ENCODE measurements at places on chromosomes 3 and 15.

GRCh38 chr3:72144773-72145505, 360.0 kb upstream of the PROK2 start:
- DNase-seq: no peak

- DNase-seq: no peak
Observed at GRCh38 chr3:73677336-73678024, 52.7 kb upstream of the PDZRN3 start.

GRCh38 chr15:34376856-34377255, 9.9 kb upstream of the LPCAT4 start:
- DNase-seq: no peak

DNA sequence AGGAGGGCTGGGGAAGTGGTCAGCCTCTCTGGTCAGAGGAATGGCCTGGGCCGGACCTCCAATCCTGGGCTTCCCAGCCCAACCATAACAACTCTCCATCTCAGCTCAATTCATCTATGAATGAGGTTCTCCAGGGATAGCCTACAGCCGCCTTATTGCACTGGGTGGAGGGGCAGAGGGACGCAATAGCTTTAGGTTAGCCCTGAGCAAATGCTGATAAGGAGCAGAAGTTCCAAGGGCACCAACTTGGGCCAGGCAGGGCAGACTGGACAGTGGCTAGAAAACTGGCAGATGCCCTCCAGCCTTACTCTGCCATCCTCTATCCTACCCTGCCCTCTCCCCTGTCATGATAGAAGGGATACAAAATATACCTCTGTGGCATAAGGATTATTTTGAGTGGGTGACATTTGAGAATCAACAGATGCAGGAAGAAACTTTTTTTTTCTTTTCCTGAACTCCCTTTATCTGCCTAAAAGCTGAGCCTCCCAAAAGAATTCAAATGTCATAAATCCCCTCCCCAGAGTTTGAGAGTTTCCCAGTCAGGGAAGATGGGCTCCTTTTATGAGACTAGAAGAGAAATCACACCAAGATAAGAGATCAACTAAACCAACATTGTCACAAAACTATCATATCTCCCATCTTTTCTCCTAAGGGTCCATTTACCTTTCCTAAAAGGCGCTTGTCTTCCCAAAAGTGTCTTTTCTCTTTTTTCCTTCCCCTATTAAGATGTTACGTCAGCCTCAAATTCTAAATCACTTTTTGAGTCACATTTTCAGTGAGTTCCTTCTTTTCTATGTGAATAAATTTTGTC, 40.4 kb upstream of the C15orf39 start:
- DNase-seq: no peak

DNA sequence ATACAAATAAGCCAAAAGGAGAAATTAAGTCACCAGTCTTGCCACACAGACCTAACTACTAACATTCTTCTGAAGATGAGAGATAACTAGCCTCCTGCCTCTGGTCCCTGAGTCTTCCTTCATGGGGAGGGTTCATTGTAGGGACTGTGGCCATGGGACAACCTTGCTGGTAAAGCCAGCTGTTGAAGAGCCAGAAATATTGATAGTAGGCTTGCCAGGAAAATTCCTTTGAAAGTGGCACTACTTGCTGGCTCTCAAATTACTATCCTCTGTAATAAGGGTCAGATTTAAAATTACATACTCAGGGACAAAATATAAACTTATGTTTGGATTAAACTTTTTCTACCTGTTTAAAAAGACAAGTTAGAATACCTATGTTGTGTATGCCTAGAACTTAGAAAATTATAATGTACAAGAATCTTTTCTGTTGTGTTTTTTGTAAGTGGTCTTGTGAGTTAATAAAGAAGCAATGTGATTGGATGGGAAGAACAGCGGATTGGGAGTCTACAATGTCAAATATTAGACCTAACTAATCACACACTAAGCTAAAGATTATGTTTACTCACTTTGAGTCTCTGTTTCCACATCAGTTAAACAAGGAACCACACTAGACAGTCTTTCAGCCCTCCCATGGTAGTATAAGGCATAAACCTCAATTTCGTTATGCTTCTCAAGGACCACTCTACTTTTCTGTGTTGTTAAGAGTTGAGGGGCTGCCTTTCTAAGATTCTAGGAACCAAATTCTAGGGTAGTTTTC, 60.0 kb upstream of the TRIM71 start:
- DNase-seq: no peak

GRCh38 chr3:32423534-32423933, 31.9 kb downstream of the CMTM7 start:
- DNase-seq: no peak

DNA sequence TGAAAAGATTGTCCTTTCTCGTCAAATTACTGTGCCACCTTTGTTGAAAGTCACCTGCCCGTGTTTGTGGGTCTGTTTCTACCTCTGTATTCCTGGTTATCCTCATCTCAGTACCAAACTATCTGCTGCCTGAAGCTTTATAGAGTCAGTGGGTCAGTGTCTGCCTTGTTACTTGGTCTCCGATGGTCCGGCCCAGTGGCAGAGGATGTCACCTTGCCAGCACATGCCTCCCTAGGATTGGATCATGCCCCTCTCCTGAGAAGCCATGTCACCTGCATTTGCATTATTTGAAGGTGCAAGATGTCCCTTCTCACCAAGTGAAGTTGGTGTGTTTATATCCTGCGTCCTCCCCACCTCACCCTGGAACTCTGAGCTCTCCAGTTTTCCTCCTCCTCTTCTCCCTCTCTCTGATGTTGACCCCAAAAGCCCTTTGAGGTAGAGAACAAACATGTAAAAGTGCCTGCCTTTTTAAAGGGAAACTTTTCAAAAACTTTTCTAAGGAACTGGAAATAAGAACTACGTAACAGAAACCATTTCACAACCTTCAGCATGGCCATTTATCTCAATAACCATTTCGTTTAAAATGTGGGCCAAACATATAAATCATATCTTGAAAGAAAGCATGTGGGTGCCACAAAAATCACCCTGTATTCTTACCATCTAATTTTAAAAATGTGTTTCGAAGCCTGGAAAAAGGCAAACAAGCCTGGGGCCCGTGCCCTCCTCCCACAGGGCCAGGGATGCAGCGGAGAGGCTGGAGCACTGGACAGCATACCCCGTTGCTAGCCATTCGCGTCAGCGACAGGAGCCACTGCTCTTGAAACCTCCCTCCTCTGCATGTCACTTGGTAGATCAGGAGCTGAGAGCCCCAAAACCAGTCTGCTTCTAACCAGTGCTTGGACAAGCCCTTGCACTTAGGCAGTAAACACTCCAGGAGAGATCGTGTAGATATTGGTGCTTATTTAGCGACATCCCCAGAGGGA, 102.1 kb downstream of the VGLL4 start:
- DNase-seq: no peak

DNA sequence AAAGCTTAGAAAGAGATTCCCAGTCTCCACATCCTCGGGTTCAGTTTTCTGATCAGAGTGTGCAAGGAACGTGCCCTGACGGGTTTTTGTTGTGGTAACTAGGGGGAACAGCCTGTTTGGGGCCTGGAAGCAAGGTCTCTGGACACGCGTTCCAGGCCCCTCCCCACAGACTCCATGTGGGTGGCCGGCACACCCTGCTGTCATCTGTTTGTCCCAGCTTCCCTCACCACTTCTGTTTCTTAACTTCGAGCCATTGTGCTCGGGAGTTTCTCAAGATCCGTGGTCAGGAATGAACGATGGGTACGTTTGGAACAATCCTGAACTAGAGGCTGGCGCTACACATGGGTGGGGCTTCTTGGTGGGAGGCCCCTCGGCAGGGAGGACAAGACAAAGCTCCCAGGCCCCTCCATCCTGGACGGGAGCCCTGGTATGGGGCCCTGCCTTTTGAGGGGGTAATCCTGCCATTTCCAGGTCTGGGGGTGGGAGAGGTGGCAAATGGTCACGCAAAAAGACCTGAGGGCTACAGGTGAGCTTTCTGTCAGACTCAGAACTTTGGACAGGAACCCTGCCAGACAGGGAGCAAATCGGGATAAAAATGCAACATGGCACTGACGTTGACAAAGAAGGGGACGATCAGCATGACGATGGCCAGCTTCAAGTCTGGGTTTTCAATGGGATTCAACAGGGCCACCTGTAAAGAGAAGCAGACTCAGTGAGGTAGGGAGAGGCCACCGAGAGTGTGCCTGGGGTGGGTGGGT, 8.5 kb upstream of the MUSTN1 start:
- no peak for DNase-seq

GRCh38 chr3:43996379-43997301, 245.0 kb upstream of the TOPAZ1 start:
- DNase-seq: no peak

DNA sequence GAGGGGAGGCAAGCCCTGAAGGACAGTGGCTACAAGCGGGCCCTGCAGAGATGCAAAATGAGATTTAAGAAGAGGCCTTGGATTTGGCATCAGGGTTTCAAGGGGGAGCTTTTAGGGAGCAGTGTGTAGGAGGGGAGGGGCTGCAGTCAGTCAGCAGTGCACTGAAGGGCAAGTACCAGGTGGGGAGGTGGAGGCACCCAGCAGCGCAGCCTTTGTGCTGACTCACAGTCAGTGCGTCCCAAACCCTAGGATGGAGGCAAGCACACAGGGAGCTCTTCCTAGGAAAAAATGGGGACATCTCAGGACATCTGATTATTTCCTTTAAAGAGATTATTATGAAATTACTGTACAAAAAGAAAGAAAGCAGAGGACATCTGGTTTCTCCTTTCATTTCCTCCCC, 80.0 kb downstream of the AAGAB start:
- no peak for DNase-seq

- DNase-seq: no peak
Observed at GRCh38 chr15:76164602-76165001, 104.8 kb downstream of the TMEM266 start.

GRCh38 chr3:189529468-189529867, 101.7 kb upstream of the TP63 start:
- DNase-seq: no peak

GRCh38 chr3:86481031-86481430, 509.9 kb downstream of the VGLL3 start:
- no peak for DNase-seq

GRCh38 chr15:79872358-79873017, 24.3 kb downstream of the MTHFS start:
- peak; percentile 53 for DNase-seq

GRCh38 chr15:79676621-79677020, 220.2 kb downstream of the MTHFS start:
- DNase-seq: no peak

DNA sequence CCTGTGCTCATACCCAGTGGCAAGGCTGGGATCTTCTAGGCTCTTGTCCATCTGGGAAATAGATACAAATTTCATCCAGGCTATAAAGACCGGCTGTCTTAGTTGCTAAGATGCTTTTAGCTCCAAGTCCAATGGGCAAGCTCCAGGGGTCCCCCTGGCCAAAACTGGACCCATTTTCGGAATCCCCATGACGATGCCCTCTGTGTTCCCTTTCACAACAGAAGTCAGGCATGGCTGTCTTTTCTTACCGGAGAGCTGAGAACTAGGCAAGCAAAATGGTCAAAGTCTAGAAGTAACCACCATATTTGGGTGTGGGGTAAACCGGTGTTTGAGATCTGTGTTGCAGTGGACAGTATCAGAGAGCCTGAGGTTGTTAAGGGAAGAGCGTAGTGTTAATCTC, 1.0 kb downstream of the GLYCTK start:
- DNase-seq: no peak

DNA sequence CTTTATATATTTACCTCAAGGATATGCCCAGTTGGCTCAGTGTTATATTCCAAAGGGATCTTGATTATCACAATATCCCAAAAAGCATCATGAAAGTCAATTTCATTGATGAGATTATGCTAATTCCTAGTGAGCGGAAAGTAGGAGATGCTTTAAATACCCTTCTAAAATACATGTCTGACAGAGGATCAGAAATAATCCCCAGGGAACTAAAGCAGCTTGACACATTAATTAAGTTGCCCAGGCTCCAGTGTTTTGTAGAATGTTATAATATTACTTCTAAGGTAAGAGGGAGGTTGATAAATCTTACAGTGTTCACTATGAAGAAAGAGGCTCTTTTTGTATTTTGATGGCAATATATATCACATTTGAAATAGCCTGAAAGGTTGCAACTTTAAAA, 767.5 kb upstream of the ROBO1 start:
- DNase-seq: no peak

DNA sequence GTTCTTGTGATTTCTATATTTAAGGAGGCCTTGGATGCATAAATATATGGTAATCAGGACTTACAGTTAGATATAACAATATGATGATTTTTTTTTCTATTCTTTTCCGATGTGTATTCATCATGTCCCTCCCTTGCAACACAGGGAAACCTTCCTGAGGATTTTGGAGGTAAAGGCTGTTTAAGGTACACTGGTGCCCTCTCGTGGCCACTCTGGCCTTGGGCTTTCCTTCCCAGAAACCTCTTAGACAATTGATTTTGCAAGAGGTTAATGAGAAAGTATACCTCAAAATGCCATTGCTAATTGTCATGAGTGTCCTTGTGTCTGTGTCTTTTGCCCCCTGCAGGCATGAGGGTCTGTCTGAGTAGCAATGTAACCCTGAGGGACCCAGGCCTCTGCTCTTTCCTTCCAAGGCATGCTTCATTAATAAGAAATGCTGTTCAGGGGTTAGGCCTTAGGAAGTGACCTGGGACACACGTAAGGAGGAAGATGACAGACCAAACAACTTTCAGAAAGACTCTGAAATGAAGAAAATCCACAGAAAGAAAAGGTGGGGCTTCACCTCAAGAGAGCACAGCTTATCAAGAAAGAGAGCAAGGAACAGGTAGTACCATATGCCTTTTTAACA, 70.3 kb upstream of the PPP2R3A start:
- peak; percentile 6 for DNase-seq

DNA sequence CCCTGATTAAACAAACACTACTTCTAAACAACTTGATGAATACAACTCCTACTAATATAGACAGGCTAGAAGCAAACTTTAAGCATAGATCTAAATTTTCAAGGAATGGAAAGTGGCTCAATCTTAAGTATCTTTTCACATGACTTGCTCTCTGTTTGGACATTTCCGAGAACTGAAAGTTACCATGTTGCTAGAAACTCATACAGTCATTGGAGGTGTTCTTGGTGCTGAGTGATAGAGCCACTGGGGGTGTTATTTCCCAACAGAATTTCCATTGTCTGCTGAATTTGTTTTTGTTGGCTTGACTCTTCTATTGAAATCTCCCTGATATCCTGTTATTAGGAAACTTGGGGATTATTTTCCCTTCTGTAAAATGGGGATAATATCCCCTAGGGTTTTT, 264.5 kb upstream of the RASGRP1 start:
- no peak for DNase-seq

DNA sequence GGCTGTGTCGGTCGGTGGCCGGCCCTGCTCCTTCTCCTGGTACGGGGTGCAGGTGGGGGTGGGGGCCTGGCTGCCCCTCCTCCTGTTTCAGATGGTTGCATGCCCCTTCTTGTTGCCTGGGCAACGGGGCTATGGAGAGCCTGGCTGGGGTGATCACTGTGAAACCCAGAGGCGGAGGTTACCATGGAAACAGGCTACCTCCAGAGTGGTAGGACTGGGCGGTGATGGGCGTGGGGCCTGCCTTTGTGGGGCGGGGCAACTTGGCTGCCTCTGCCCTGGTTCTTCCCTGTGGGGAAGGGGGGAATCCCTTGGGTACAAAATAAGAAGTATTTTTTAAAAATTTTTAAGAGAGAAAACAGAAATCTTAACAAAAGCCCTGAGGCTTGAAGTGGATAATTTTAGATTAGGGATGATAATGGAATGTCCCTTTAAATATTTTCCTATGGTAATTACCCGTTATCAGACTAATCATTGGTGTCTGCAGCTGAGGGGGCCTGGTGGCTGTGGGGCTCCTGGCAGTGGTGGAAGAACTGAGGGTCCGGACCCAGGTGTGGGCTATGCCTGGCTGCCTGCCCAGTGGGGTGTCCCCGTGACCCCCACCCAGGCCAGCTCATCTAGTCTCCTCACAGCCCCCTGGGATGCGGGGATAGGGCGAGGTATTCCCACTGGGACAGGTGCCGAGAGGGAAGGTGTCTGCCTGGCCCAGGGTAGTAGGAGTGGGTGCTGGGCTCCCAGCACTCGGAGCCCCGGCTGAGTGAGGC, 32.5 kb downstream of the PLXNA1 start:
- no peak for DNase-seq
